Type B pancreatic cell (in vitro differentiated cells): ENCODE measurements at places on chromosomes 3 and 15.

DNA sequence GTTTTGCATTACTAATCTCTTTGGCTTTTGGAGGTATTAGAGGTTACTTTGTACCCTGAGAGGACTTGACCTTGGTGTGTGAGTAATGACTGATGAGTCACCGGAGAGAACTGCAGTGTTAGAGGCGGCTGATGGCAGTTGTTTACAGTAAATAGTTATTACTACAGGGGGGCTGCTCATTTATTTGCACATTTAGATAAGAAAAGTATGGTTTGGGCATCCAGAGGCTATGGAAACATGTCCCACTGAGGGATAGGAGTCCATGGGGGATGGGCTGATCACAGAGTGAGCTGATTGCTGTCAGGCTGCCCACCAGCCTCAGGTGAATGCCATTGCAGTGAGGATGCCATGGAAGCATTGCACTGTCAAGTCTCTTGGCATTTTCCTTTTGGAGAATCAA, 17.3 kb upstream of the STAC start:
- DNase-seq: no peak

DNA sequence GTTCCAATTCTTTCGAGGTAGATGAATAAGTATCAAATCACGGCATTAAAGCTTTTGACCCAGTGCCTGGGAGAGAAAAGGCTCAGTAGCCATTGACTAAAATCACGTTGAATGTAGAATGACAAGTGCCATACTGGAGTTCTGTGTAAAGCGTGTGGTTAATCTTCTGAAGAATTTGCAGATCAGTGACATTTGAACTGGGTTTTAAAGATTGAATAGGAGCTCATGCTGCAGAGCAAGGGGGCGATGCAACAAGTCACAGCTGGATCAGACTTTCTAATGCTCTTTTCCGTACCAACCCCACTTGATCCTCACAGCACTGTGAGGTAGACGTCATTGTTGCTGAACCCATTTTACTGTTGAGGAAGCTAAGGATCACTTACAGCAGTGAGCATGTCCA, 49.5 kb upstream of the TPM1 start:
- no peak for DNase-seq

GRCh38 chr3:113070681-113071113, 79.9 kb downstream of the GTPBP8 start:
- DNase-seq: no peak

GRCh38 chr3:16407366-16407765, 106.1 kb downstream of the RFTN1 start:
- no peak for DNase-seq

GRCh38 chr3:40465111-40465407, 7.9 kb downstream of the RPL14 start:
- DNase-seq: no peak

- DNase-seq: no peak
Observed at GRCh38 chr3:109050591-109051167, 67.3 kb downstream of the MORC1 start.

DNA sequence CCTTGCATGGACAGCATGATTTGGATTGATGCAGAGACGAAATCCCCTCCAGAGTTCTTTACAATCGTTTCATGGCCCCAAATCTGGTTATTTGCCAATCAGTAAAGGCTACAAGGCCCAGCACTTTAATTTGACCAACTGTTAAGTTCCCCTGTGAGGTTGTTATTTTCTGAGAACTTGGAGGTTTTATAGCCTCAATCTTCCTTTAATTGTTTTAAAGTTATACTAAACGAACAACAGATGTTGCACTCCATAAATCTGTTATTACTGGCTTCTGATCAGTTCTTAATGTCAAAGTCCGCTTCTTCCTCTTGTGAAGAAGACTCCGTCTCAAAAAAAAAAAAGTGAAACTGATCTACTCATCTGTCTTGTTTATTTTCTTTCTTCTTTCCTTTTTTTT, 30.8 kb downstream of the LARP6 start:
- no peak for DNase-seq

GRCh38 chr3:190043741-190044140, 77.0 kb downstream of the P3H2 start:
- no peak for DNase-seq

GRCh38 chr3:3097958-3098357, 12.2 kb downstream of the IL5RA start:
- DNase-seq: no peak

GRCh38 chr3:170563712-170564423, 22.0 kb downstream of the SLC7A14 start:
- DNase-seq: no peak

- no peak for DNase-seq
Observed at GRCh38 chr3:114144909-114145688, 33.8 kb downstream of the DRD3 start.

DNA sequence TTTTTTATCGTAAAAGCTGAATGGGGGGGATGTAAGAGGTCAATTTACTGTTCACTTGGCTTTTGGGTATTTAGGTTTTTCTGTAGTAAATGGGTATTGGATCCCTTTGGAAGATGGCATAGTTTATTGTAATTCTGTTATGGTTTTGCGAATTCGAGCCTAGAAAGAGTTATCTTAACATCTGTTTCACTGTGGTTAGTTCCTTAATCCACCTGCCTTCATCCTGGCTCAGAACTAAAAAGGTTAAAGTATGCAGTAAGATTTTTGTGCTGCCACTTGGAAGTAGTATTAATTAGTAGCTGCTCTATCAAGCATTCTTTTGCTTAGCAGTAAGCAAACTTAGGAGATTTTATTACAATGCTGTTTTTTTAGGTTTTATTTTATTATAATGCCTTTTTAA, 62.4 kb downstream of the ARIH1 start:
- DNase-seq: no peak

DNA sequence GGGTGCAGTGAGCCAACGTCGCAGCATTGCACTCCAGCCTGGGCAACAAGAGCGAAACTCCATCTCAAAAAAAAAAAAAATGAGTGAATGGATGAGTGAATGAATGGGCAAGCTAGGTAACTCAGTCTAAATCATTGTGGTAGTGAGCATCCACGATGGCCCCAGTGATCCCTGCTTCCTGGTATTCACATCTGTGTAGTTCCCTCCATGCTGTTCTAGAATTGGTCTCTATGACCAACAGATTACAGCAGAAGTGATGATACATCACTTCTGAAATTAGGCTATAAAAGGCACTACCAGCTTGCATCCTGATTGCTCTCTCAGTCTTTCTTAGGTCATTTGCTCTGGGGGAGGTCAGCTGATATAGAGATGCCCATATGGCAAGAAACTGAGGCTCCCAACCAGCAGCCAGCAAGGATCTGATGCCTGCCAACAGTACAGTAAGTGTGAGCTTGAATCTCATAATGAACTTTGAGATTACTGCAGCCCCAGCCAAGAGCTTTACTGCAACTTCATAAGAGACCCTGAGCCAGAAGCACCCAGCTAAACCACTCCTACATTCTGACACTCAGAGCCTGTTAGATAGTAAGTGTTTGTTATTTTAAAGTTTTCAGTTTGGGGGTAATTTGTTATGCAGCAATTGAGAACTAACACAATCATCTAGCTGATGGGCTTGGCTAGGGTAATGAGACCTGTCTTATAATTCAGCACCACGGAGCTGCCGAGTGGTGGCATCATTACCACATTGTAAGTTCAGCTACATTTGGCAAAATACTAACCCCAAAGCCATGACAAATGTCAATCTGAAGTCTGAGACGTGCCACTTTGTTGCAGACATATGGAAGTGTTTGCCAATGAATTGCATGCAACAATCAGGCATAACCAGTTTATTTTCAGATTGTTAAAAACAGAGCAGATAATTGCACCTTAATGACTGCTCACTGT, 53.0 kb downstream of the KLHL6 start:
- no peak for DNase-seq

- no peak for DNase-seq
Observed at GRCh38 chr3:141346418-141346817, 21.9 kb upstream of the ZBTB38 start.

DNA sequence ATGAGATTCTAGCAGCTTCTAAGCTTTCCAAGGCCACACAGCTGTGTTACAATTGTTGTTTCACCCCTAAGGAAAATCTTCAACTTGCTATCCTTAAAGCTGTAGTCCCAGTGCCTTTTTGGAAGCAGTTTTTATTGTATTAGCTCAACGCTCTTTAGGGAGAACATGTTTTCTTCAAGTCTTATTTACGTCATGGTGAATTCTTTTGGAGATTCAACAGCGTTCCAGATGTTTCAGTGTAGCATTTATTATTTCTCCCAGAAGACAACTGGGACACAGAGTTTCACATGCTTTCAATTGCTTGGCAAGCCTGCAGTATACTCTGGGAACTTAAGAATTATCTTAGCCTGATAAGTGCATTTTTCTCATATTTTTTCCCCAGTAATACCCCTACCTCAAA, 888.3 kb downstream of the PLOD2 start:
- no peak for DNase-seq
